Immature natural killer cell (primary cell): ENCODE measurements at places on chromosomes 2 and 18.
A peak's percentile ranks its signal among the peaks of the same experiment; 100 is the strongest.

DNA sequence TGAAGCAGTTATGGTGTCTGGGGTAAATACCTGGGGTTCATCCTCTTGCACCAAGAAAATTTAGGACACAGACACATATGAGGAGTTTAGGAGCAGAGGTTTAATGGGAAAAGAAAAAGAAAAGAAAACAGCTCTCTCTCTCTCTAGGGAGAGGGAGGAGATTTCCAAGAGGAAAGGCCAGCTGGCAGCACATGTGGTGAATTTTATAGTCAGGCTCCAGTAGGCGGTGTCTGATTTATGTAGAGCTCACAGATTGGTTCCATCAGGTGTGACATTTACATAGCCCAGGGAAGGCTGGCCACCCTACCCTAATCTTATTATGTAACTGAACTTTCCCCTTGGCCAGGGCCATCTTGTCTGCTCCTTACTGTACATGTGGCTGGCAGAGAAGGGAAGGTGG, 297.5 kb upstream of the RGPD4 start:
- no peak for DNase-seq

DNA sequence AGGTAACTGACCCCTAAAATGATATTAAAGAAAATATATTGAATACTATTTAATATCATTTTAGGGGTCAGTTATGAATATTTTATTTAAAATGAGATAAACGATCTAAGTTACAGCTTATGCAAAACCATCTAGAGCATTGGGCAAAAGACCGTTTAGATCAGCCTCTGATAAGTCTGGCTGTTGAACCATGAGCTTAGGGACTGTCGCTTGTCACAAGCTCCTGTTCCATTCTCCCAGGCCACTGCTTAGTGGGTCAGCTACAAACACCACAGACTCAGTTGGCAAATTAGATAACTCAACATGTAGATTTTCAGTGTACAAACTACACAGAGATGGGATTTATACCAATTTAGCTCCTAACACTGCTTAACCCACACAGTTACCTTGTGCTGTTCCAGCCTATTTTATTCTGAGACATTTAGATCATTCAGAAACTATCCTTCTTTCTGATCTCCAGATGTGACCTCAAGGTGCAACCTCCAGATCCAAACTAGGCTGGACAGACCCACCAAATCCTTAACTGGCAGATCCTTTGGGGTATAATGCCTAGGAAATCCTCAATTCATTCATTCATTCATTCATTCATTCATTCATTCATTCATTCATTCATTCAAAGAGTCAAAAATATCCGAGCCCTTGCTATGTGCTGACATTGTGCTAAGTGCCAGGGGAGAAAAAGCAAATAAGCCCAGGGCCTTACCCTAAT, 82.8 kb downstream of the HRH4 start:
- DNase-seq, result no peak

- no peak for DNase-seq
Observed at GRCh38 chr2:58680755-58681310, 439.7 kb upstream of the FANCL start.

GRCh38 chr18:75809926-75810255, 382.4 kb upstream of the SMIM21 start:
- no peak for DNase-seq

GRCh38 chr2:8543383-8544170, 138.3 kb upstream of the ID2 start:
- DNase-seq, result peak; percentile 82

- DNase-seq, result no peak
Observed at GRCh38 chr18:9517869-9518268, 42.6 kb downstream of the RALBP1 start.

- DNase-seq, result no peak
Observed at GRCh38 chr2:74293191-74293991, 49.8 kb downstream of the SLC4A5 start.

DNA sequence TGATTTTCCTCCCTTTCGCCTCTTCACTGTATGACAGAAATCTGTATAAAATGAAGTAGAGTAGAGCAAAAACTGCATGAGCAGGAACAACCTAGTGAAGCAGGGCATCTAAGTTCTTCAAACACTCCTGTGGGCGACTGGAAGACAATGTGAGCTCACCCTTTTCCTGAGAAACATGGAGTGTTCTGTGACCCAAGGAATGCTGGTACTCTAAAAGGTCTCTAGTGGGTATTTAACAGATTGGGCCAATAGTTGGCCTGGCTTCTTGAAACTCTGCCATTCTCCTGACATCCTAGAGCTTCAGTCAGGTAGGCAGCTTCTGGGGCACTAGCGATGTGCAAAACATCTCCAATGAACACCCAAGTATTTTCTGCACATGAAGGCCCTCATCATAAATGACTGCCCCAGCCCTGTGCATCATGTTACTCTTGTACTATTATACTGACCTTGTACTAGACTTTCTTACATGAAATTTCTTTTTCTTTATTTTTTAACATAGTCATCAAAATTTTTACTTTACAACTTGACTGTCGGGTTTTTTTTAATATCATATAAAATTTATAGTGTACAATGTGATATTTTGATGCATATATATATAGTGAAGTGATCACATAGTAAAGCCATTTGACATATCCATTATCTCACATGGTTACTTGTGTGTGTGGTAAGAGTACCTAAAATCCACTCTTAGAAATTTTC, 294.6 kb upstream of the SESTD1 start:
- DNase-seq, result no peak

- DNase-seq, result no peak
Observed at GRCh38 chr2:37627710-37628109, 43.7 kb downstream of the CDC42EP3 start.

- DNase-seq, result no peak
Observed at GRCh38 chr2:98747888-98748287, 17.0 kb upstream of the MGAT4A start.

- DNase-seq, result no peak
Observed at GRCh38 chr2:70440621-70441020, 113.0 kb downstream of the TGFA start.

DNA sequence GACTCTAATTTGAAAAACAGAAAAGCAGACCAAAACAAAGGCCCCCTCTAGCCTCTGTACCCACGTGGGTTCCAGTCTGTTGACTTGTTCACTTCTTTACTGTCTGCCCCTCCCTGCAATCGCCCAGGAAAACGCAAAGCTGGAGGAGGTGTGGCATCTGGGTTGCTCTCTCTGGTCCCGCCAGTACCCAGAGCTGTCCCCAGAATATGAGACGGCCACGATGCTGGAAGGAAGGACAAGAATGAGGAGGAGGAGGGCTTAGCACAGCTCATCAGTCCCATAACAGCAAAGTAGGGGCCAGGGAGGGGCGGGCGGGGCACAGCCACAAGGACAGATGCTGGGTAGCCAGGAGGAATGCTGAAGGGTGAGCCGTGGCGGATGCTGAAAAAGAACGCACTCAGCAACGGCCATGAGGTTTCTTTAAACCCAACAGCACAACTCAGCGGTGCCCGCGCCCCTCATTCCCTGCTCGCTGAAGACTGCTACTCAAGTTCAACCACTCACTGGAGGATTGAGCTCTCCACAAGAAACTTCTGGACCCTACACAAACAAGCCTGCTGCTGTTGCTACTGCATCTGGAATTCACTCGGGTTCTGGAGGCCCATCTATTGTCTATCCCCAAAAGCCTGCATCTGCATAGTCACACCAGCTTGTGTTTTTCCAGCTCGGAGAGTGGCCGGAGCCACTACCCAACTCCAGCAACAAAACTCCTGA, 187.7 kb downstream of the HDAC4 start:
- DNase-seq, result no peak

DNA sequence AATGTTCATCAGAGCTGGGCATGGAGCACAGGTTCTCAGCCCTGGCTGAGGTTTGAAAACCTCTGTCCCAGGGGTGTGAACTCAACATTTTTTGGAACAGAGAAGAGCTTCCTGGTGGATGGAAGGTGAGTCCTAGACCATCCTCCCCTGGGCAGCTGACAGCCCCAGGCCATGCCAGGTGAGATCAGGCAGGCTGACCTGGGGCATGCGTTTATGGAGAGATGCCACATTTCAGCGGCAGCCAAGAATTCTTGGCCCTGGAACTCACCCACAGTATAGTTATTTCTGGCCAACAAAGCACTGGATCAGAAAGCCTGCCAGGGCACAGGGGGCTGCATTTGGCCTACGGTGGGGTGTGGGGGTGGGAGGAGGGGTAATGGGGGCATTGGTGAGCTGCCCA, 83.8 kb downstream of the EDAR start:
- no peak for DNase-seq

DNA sequence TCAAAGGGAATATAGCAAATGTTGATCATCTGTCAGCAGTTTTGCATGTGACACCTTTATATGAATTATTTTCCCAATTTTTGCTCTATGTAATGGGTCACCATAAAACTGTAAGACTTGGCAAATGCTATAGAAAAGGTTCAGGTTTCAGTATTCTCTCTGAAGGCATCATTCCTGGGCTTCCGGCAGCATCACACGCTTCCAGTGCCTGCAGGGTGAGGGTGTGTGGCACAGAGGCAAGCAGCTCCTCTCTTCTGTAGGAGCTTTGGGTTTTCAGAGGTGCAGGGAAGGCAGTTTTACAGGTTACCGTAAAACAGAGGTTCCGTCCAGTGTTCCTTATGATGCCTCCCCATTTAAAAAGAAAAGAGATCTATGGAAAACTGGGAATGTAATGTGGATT, 18.8 kb downstream of the COA5 start:
- no peak for DNase-seq

DNA sequence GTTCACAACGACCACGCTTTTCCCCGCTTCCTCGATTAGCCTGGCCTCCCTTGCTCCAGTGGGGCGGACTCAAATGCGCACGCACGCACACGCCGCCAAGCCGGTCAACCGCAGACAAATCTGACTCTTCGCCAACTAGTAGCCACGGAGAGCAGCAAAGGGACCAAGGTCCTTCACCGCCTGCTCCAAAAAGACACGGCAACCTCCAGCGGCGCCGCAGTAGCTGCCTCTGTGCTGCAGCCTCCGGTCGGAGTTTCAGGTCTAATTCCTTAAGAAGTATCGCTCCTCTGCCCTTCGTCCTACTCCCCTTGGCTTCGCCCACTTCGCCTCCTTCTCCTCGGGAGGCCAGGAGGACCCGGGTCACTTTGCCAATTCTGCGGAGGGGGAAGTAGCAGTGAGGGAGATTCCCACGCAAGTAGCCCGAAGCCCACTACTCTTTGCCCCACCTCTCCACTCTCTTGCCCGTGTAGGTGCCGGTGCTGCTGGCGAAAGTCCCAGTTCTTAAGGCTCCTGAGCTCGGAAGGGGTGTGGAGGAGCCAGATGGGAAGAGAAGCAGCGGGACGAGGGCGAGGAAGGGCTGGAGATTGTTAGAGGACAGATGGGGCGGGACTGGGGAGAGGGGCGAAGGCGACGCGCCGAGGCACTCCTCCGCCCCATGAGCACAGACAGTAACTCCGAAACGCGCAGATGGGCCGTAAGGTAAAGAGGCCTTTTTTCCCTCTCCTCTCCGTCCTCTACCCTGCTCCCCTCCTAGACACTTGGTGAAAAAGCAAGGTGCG, 615 bp downstream of the AKAIN1 start:
- DNase-seq, result no peak

DNA sequence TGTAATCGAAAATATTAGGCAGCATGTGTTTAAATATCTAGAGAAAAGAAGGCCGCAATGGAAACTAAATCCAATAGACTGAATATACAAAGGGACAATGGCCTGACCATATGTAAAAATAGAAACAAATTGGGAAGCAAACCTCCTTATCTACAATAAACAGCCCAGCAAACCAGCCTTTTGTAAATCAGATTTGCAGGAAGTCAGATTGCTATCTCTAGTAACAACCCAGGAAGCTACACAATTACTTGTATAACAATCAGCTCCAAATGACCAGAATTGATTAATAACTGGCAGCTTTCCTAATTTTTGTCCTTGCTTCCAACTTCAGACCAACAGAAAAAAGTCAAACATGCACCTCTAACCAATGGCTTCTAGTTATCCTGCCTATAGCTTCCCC, 860.0 kb downstream of the CPS1 start:
- DNase-seq, result no peak

DNA sequence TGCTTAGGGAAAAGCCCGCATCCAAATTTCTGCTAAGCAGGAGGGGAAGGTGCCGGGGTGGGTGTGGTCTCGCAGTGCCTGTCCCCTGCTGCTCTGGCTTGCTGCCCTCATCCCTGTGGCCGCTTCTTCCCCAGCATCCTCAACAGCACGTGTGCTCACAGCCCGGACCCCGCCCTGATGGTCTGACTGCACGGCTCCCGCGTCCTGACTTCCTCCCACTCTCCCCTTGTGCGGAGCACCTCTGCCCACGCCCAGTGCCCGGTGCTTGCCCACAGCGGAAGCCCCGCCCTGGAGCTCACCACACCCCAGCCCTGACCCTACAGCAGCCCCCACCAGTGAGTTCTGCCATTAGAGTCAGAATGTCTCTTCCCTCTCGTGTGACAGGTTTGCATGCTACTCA, 277.9 kb downstream of the NDUFA10 start:
- no peak for DNase-seq

- no peak for DNase-seq
Observed at GRCh38 chr2:11498543-11499034, 32.6 kb upstream of the E2F6 start.

DNA sequence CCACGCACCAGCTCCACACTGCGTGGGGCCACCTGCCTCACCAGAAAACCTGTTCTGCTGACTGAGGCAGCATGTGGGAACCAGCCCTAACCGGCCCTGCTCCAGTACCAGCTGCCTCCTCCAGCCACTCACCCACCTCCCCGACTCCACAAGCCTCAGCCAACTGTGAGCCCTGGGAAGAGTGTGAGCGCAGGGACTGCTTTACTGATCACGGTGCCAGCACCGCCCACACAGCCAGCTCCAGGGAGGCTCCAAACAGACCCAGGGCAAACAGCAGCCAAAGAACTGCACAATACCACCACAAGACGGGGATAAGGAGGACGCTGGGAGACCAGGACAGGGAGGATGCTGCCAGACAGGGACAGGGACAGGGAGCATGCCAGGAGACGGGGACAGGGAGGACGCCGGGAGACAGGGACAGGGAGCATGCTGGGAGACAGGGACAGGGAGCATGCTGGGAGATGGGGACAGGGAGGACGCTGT, 28.4 kb downstream of the EIPR1 start:
- DNase-seq, result no peak

DNA sequence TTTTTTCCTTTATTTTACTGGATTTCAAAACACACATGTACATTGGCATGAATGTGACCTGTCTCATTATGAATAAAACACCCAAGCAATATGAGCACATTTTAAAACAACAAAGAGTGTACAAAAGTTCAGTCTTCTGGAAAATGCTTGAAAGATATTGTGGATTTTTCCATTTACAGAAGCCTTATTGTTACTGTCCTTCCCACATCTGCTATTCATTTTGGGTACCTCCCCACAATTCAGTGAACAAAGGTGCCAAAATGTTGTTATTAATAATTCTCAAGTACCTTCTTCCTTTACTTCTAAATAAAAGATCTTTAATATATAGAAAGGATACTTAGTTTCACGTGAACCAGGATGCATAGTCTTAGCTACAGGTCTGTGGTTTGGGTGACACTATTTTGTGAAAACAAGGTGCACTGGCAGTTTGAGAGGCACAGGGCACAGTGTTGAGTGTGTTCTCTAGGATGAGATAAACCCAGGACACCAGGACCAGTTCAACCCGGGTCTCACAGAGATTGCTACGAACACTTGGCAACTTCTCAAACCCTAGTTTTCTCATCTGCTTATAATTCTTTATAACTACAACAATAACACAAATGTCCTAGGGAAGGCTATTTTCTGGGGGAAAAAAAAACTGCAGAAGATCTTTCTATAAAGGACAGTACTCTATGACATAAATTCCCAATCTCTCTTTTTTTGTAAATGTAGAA, 84.5 kb upstream of the GALNT5 start:
- no peak for DNase-seq
